Fibroblast of villous mesenchyme (primary cell): ENCODE measurements at places on chromosomes 2 and 18.

GRCh38 chr2:39696101-39696553, 30.4 kb downstream of the TMEM178A start:
- peak; percentile 92 for DNase-seq

GRCh38 chr2:86069091-86069685, 36.5 kb downstream of the POLR1A start:
- DNase-seq: peak; percentile 37

DNA sequence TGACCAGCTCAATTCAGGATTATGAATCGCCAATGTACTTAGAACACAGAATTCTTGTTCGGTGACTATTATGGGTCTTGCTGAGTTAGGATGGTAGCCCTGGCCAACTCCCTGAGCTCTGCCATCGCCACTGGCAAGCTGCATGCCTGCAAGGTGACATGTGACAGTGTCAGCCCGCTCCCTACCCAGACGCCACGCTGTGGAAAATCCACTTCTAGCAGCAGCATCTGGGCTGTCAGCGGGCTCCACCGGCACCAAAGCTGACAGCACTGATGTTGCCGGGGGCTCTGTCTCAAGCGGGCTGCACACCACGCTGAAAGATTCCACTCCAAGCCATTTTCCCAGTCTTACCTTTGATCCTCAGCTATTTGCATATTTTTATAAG, 100.7 kb downstream of the MYT1L start:
- no peak for DNase-seq

GRCh38 chr18:36315736-36316135, 18.2 kb downstream of the FHOD3 start:
- no peak for DNase-seq

GRCh38 chr2:51219468-51219867, 187.5 kb upstream of the NRXN1 start:
- no peak for DNase-seq

DNA sequence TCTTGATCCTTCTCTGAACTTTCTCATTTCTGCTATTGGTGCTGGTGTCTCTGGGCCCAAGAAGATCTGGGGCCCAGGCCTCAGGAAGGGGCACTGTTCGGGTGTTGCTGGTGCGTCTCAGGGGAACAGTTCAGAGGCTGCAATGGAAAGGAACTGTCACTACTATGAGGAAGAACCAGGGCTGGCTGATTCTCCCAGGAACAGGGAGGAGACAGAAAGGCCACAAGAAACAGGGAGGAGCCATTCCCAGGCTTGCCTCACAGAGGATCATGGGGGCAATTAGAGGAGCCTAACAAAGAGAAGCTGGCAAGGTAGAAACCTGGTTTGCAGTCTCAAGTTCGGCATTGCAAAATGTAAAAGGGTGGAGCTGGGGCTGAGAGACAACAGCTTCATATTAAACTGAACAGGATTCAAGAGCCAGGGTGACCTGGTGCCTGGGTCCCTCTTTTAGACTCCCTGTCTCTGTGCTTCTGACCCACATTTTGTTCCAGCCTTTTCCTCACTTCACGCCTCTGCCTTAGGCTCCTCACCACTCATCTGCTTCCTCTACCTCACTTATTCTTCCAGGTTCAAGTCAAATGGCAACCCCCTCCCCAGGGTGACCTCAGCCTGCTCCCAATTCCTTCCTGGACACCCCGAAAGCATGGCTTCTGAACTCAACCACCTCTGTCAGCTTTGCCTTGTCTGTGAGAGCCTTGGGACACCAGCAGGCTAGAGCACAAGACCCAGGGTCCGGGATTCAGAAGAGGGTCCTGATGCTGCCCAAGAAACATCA, 58.4 kb downstream of the GYPC start:
- DNase-seq: no peak

- peak; percentile 55 for DNase-seq
Measured at GRCh38 chr2:133760376-133760775, 192.1 kb upstream of the NCKAP5 start.

DNA sequence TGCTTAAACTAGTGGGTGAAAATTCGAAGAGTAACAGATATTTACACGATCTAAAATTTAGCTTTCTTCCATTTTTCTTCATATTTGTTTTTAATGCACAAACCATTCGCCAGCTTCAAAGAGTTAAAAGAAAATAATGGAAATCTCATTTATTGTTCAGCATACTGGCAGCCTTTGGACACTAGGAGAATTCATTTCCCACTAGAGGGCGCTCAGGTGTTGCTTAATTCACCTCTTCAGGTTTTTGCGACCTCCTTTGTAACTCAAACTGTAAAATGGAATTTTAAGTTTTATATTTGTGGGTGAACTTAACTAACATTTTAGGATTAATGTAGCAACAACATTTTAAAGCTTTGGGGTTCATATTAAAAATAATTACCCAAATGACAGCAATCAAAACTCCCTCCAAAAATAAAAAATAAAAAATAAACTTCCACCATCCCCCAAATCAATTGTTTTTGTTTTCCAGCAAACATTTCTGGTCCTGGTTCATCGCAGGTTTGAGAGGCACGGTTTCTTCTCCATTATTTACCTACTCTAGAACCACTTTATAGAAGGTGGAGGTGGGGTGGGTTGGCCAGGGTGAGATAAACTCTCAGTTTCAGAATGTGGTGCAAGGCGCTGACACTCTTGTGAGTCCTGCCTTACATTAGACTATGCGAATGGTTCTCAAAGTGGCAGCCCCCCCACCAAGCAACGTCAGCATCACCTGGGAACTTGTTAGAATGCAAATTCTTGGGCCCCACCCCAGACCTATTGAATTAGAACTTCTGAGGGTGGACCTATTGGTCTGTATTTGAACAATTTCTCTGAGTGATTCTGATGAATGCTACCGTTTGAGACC, 24.7 kb upstream of the PNPT1 start:
- peak; percentile 68 for DNase-seq

- DNase-seq: no peak
Measured at GRCh38 chr2:49490710-49491109, 336.4 kb upstream of the FSHR start.

- DNase-seq: peak; percentile 68
Measured at GRCh38 chr2:173647681-173648311, 293.1 kb downstream of the CDCA7 start.

DNA sequence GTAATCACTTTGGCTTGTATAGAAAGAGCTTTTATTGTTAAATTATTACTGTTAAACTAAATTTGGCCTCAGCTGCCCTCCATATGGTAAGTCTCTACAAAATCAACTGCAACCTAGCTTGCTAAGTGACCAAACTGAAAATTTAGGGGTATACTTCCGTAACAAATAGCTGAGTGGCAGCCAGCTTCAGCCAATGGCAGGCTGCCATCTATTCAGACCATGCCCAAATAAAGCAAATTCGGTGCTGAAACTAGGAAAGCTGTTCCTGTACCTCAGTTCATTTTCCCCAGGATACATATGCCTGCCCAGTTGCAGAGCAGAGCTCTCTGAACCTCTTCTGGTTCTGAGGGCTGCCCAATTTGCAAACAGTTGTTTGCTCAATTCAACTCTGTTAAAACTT, 94.8 kb downstream of the EML6 start:
- no peak for DNase-seq

GRCh38 chr18:79545736-79546171, 133.8 kb upstream of the CTDP1 start:
- no peak for DNase-seq

DNA sequence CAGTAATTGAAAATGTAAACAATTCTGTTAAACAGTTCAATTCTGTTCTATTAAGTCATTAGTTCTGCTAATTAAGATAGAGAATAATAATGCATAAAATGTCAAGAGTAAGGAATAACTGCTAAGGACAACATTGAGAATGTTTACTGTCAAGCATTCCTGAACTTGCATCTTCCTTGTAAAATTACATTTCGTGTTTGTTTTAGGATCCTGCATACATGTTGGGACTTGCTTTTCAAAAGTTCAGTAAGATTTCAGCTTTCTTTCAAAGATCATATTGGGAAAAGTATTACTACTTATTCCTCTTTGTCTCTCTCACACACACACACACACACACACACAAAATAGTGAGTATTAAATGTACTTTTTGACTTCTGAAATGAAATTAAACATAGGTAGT, 20.5 kb downstream of the DYNC1I2 start:
- no peak for DNase-seq
